ENCODE measurements at places on chromosomes 11 and 22.

DNA sequence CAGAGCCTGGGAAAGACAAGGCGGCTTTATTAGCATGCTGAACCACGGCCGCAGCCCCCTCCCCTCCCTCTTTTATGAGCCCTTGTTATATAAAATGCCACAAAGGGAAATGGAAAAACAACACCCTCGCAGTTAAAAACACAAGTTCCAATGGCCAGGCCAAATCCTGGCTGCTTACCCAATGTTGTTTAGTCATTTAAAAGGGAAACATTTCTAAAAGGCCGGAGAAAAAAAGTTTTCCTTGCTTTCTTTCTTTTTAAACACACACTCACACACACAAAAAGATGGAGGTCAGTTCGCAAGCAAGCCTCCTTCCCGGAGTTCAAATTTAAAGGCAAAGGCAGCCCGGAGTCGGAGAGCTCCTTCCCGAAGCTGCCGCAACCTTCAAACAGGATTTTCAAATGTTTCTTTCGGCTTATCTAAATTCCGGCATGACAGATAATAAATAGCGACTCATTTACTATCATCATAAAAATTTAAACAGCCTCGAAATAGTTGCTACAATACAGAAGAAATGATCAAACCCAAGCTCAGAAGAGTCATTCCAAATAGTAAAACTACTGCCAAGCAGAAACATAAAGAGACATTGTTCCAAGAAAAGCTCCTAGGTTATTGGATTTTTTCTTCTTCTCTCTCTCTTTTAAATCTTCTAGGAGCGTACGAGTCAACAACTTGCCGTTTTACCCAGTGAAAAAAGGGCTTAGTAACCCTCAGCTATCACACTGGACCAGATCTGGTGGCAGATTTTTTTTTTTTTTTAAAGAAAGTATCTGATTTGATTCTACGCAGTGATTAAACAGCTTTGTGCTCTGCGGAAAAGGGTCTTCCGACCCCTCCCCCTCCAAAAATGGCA, 3.5 kb downstream of the PHF21B start:
- no peak for DNase-seq

DNA sequence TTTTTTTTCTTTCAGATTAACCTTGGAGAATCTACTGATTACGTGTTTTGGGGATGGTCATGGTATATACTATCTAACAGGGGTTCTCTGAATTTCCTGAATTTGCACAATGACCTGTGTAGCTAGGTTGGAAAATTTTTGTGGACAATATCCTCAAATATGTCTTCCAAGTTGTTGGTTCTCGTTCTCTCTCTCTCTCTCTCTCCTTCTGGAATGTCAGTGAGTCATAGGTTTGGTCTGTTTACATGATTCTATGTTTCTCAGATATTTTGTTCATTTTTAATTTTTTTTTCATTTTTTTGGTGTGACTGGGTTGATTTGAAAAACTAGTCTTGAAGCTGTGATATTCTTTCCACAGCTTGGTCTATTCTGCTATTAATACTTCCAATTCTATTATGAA, 604.0 kb upstream of the ANO3 start:
- no peak for DNase-seq

DNA sequence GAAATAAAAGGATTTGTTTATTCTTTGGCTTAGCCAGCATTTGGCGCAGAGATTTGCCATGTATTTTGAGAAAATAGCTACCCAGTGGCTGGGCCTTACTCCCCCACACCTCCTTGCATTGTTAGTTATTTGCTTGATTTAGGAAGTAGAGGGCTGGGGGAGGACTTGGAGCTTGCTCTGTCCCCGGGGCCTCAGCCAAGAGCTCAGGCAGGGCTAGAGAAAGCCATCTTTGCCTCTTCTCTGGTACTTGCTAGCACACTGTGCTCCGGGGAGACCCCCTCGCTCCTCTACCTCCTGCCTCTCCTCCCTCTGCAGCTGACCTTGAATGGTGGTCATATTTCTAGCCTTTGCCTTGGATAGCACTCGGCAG, 93.0 kb downstream of the SCN3B start:
- DNase-seq: no peak

- DNase-seq: no peak
Measured at GRCh38 chr11:120095516-120095915, 42.4 kb downstream of the TRIM29 start.

DNA sequence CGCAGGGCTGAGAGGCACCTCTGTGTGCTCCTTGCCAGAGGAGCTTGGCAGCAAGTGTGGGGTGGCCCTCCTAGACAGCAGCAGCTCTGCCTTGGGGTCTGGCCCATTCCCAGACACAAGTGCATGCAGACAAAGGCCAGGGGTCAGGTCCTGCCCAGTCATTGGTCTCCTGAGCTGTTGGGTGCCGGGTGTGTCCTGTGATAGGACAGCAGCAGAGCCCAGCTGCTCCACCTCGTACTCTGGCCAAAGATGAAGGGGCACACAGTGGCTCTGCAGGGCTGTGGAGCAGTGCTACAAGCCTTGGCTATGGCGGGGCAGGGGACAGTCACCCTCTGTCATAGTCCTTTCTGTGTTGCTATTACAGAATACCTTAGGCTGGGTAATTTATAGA, 17.3 kb upstream of the OSBPL5 start:
- no peak for DNase-seq

GRCh38 chr22:46963672-46964545, 201.5 kb downstream of the TBC1D22A start:
- no peak for DNase-seq

DNA sequence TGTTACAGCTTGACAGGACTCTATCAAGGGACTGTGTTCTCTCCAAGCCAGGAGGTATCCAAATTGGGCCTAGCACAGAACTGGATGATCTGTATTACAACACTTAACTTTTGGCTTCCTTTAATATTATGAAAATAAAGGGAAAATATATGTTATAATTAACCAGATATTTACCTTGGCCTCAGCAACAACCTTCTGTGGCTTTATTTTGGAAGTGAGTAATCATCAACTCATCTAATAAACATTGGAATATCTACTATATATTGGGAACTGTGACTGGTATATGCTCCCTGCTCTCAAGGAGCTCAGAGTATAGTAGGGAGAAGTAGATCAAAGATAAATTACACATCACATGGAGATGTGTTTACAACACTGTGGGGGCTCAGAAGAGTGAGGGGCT, 352.2 kb downstream of the METTL15 start:
- no peak for DNase-seq

- DNase-seq: no peak
Measured at GRCh38 chr11:64026575-64027205, 9.0 kb upstream of the FLRT1 start.

DNA sequence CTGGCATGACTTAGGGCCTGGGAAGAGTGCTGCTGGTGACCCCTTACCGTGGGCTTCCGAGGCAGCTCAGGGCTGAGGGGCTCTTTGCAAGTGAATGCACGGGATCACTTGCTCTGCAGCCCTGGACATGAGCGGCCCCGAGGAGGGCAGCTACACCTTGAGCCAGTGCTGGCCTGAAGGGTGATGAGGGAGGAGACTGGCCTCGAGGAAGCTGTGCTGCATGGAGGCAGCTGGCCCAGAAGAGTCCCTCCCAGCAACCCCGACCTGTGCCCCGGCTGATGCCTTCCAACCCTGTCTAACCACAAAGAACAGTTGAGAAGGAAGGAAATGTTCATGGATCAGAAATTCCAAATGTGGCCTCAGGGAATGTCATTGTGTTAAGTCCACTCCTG, 45.2 kb downstream of the TBX1 start:
- DNase-seq: no peak

DNA sequence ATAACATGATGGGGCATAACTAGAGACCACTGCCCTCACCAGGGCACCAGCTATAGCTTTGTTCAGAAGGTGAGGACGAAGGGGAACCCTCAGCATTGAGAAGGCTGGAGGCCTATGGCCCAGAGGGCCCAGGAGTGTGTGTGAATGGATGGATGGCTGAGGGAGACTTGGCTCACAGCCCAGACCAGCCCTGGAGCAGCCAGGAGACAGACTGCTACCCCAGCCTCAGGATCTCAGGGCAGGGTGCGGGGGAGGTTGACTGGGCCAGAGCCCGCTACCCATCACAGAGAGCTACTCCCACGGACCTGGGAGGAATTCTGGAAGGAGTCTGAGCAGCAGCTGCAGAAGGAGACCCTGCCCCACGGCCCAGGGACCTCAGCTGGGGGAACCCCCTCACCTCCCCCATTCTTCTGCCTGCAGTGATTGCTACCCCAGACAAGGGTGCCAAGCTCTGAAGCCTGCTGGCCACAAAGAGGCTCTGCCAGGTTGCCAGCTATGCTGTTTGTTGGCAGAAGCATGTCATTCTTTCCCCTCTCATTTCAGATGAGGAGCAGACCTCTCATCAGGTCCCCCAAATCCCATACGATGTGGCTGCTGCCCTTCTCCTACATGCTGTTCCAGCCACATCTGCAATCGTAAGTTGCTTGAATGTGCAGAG, 5.4 kb upstream of the CSDC2 start:
- DNase-seq: no peak

DNA sequence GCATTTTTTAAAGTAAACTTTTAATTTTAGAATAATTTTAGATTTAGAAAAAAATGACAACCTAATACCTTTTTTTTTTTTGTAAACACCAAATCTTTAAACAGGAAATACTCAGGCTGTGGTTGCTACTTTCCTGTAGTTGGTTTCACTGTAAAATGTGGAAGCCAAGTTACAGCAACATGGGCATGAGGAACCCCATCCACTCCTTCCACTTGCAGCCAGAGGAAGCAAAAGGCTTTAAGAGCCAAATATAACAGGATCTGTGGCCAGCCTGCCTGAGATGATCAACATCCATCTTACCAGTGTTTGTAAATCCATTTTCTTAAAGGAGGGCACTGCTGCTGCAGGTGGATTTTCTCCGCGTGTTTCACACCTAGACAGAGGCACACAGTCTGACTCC, 66.2 kb downstream of the TNRC6B start:
- no peak for DNase-seq

DNA sequence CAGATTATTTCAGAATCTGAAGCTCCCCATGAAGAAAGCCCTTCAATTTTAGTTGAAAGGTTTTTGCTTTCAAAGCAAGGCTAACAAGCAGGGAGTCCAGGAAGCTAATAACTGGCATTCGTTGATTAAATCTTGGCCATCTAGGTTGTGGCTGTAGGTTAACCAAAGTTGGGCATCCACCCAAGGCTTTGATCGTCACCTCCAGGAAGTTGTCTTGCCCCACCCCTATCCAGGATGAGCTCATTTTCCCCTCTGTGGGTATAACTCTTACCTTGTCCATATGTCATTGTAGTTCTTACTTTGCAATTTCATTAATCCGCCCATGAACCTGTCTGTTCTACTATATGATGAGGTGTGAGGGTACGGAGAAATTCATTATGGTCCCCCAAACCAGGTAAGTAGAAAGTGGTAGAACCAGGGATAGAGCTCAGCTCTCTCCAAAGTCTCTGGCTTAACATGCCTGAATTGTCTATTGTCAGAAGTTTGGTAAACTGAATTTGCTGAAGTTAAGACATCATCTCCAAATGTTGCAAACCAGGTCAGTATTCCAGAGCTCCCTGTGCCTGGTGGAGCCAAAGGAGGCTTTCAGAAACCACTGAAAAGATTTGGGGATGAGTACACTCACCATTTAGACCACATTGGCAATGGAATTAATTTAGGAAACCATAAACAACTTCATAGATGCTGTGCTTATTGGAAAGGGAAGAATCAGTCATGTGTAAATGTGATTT, 97.1 kb downstream of the CD44 start:
- peak; percentile 67 for DNase-seq

- no peak for DNase-seq
Measured at GRCh38 chr11:78684377-78684776, 109.7 kb upstream of the NARS2 start.

DNA sequence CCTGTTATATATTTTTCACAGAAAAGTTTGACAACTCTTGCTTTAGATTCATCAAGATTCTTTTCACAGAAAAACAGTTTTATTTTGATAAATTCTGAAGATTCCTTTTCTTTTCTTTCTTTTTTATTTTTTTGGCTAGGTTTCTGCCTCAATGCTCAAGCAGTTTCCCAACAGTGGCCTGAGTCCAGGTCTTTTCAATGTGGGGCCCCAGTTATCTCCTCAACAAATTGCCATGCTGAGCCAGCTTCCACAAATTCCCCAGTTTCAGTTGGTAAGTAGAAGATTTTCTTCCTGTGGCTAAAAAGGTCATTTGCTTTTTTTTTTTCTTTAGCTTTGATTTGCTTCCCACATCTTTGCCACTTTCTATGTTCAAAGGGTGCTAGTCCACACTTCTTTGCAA, 46.0 kb upstream of the ADSL start:
- DNase-seq: no peak

DNA sequence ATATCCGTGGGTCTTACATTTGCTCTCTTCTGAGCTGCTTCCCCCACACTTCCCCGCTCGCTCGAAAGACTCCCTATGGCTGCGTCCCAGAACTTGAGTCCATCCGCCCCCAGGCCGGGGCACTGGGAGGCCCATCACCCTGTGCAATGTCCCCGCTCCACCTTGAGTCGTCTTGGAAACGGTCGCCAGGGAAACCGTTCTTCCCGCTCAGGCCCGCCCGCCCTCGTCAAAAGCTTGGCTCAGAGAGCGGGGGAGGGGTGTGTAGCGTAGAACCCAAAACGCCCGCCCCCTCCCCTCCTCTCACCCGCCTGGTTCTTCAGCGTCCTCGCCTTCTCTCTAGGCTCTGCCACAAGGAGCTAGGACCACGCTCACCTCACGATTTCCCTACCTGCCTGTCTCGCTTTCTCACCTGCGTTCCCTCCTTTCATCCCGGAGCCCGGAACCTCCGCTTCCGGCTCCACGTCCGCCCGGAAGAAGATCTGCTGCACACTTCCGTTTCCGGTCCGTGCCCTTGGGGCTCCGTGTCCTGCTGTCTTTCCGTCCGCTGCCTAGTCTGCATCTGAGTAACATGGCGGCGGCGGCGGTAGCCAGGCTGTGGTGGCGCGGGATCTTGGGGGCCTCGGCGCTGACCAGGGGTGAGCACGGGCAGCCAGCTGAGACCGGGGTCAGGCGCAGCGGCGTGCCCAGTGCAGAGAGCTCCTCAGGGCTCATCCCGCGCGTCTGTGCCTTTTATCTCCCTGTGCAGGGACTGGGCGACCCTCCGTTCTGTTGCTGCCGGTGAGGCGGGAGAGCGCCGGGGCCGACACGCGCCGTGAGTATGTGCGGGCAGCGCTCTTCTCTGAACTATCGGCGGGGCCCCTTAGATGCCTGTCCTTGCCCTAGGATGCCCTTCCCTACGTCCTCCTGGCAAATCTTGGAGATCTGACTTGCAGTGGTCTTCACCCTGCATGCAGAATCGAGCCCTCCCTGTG, at the start of the genes KBTBD4 and NDUFS3:
Gene KBTBD4, minus strand, starts transcription at position 447 of the 971 bp plus-strand sequence. Its CDS starts 19 bp downstream, at position 428.
Gene NDUFS3, plus strand, starts transcription at position 551 of the 971 bp plus-strand sequence. Its CDS starts 18 bp downstream, at position 569.
- DNase-seq: peak; percentile 85

GRCh38 chr11:67464411-67465188, 4.5 kb downstream of the TMEM134 start:
- DNase-seq: peak; percentile 91

DNA sequence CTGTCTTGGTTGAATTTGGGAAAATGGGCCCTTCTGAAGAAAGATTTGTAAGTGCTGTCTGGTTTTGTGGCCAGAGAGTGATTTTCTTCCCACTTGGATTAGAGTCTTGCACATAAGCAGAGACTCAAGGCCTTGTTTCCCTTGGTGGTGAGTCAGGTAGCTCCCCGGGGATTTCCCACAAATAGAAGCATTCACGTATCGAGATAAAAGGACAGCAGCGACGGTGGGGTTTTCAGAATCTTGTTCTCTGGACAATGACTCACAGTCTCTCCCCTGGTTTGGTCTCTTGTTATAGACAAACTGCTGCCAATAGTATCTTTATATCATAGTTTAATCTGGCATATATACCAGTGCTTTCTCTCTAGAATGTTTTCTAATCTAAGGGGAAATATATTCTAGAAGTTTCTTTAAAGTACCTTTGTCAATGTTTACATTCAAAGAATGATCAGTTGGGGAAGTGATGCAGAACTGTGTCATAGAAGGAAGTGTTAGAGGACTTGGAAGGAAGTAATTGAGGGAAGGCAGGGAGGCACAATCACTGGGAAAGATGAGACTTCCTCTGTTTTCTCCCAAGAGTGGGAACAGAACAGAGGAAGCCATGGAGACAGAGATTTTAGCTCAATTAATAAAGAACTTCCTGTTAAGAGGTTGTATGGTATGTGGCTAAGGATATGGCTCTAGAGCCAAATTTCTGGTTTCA, 18.1 kb downstream of the POLA2 start:
- DNase-seq: no peak
